ENCODE measurements at places on chromosomes 6 and 20.
A peak's percentile ranks its signal among the peaks of the same experiment; 100 is the strongest.

DNA sequence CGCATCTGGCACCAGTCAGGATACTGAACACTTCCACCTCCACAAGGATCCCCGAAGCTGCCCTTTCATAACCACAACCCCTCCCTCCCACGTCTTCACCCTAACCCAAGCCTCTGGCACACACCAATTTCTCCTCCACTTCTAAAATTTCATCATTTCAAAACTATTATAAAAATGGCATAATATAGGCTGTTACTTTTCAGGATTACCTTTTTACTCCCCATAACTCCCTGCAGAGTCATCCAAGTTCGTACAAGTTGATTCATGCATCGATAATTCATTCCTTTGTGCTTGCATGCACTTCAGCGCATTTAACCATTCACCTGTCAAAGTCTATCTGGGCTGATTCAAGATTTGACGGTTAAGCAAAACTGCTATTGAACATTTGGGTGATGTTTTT, 30.6 kb upstream of the LY86 start:
- no peak for DNase-seq

- DNase-seq = no peak
These were observed 484.0 kb upstream of the CITED2 start for GRCh38 chr6:139858429-139858828.

DNA sequence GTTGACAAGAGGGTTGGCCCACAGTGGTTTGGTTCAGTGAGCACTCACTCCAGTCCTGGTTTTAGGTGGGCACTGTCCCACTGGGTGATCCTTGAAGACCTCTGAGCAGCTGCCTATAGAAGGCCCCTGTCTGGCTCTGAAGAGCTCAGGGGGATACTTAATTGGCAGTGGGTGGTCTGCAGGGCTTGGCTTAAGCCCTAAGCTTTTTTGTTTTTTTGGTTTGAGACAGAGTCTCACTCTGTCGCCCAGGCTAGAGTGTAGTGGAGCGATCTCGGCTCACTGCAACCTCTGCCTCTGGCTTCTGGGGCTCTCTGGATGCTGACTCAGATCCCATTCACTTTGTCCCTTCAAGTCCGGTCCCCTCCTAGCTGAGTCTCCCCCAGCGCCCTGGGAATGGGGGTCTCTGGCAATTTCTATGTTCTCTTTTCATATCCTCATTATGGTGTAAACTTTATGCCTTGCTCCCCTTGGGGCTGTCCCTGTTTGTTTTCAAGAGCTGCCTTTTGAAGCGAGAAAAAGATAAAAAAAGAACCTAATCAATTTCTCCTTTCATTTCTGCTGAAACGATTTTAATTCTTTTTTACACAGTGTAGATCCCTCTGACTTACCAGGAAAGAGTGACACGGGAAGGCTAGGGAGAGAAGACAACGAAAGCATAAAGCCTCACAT, 12.2 kb upstream of the KCNG1 start:
- DNase-seq = no peak

DNA sequence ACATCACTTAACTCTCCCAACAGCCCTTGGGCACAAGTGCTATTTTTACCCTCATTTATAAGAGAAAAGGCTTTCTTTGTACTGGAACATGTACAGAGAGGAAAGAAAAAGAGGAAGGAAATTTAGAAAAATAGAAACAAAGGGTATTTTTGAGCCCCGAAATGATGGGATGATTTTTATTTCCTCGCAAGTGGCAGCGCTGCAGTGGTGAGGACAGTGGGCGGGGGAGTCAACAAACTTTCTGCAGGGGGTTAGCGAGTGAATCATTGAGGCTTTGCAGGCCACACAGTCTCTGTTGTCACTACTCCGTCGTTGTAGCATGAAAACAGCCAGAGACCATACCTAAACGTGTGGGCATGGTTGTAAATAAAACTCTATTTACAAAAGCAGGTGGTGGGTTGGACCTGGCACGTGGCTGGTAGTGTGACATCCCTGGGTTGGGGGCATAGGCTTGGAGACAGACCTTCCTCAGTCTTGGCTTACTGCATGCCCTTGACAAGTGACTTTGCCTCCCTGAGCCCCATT, 25.5 kb upstream of the OCSTAMP start:
- no peak for DNase-seq

GRCh38 chr6:138431256-138432062, 27.4 kb downstream of the HEBP2 start:
- DNase-seq = no peak

GRCh38 chr6:139109558-139109957, 25.3 kb upstream of the HECA start:
- DNase-seq = no peak

- DNase-seq = no peak
These were observed 78.0 kb upstream of the AGPAT4 start for GRCh38 chr6:161351858-161352257.

DNA sequence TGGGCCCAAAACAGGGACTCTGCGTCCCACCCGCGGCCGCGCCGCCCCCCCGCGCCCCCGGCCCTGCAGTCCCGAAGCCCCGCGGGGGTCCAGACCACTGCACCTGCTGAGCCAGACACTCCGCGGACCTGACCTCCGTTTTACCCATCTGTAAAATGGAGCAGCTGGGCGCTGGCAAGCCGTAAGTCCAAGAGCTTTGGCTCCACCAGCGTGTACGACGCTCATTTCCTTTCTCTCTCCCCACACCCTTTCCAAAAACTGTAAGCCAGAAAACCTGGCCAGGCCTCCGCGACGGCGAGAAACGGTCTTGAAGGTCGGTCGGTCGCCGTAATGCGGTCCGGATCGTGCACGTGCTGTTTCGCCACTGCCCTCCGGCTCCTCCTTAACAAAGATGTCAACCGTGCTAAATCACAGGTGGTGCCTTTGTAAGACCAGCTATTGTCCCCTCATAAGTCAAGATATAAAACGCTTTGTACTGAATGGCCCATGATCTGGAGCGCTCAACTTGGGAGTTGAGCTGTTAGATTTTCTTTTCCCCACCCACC, 7.8 kb upstream of the NR2E1 start:
- DNase-seq = peak; percentile 28

Data from kidney (tissue), 22 donors.